Ovary (tissue), 10 donors: ENCODE measurements at places on chromosomes 1 and 21. TPM values are rescaled to one million over a fixed set of nuclear protein-coding genes. Genes with fewer than 3 reads are reported as not detected.

DNA sequence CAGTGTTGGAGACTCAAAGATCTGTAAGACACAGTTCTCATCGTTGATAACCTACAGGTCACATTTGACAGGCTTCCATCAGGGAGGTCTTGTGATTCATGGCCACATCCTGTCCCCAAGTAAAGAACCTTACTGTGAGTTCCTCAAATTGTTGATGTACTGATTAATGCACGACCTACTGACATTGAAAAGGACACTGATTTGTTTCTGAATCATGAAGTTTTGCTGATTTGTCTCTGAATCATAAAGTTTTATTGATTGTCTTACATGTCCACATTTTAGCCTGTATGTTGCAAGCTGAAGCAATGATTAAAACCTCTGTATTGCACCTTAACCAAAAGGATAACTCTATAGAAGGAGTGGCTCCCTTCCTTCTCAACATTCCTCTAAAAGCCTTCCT lies 476.3 kb upstream of the RUNX1 start:
- DNase-seq, result no peak

- no peak for DNase-seq
These were observed 222.6 kb upstream of the KCTD3 start for GRCh38 chr1:215344539-215344938.

DNA sequence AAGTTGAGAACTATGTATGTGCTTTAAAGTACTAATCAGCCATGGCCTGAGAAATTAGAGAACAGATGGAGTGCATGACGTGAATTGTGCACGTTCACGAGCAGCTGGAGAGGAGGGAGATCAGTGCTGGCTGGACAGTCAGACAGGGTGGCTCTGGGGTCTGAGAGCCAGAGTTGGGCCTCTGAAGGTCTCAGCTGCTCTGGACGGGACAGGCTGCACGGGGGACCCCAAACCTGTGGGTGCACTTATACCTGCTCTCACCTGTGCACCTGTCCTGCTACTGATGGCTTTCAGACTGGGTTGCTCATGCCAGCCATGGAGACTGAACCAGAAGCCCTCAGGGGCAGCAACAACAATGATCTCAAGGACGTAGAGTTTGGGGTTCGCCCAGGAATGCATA lies 43.5 kb downstream of the UMODL1 start:
- DNase-seq, result no peak

GRCh38 chr1:53043271-53043670 lies 18.7 kb upstream of the PODN start:
- no peak for DNase-seq

Gene LCE1B
- total RNA-seq, result not detected

Gene TGFB2
- total RNA-seq, result 9.3 TPM
